GM12864 (cell line): ENCODE measurements at places on chromosomes 12 and 14.

- DNase-seq = no peak
These were observed 65.3 kb downstream of the DPF3 start for GRCh38 chr14:72828604-72829003.

DNA sequence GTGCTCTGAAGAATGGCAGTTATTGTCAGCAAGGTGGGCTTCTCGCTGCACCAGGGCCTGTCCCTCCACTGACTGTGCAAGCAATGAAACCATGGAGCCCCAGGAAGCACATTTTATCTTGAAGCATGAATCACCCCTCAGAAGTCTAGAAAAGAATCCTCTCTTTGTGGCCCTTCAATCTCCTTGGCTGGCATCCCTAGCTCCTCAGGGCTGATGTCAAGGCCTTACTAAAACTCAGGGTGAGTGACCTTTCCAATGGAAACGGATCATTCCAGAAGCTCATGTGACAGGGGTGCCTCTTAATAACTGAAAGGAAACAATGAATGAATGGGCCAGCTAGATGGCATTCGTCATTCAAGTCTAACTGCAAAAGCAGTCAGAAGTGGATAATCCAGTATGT lies 22.3 kb upstream of the PLEKHH1 start:
- DNase-seq = no peak

GRCh38 chr14:92122761-92123160 lies 992 bp downstream of the CPSF2 start:
- DNase-seq = no peak

DNA sequence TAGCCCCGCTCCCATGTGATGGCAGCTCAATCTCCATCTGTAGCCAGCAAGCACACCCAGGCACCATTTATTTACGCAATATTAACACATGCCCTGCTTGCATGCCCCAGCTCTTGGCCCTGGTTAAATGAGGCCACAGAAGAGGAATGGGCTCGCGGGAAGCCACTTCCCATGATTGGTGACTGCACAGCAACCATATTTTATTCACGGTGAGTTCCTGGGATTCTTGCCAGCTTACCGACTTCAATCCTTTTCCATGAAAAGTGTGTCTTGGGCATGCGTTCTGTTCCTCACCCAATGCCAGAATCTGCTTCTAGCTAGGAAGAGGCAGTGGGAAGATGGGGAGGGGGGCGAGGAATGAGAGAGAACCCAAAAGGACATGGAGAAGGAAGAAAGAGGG lies 54.7 kb downstream of the PITPNM2 start:
- no peak for DNase-seq
